ENCODE measurements at places on chromosomes 1 and 21.
A peak's percentile ranks its signal among the peaks of the same experiment; 100 is the strongest.

- DNase-seq = peak; percentile 65
These were observed at the start of gene KIAA1614 for GRCh38 chr1:180912801-180913565. TSS of gene KIAA1614 (plus strand) at chr1:180912897. CDS start at chr1:180913244, 347 bp downstream.

- DNase-seq = no peak
These were observed 8.1 kb upstream of the TSPAN1 start for GRCh38 chr1:46166521-46167462.

GRCh38 chr1:192958871-192959270 is 100.3 kb downstream of the UCHL5 start:
- no peak for DNase-seq

- no peak for DNase-seq
These were observed 16.2 kb downstream of the TTC39A start for GRCh38 chr1:51313961-51314777.

DNA sequence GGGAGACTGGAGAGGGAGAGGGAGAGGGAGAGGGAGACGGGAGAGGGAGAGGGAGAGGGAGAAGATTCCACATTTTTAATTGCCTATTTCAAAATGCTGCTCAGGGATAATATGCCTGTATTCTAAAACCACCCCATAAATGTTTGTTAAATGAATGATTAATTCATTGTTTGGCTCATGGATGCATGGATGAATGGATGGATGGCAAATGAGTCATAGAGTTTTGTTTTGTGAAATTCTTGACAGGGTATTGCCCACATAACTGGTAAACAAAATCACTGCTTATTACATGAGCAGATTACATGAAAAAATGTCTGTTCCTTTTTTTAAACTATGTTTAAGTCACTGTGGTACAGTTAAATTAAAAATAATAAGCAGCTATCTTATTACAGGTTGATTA is 220.4 kb downstream of the ZP4 start:
- DNase-seq = no peak

- DNase-seq = no peak
These were observed 10.8 kb upstream of the FYB2 start for GRCh38 chr1:56830052-56830451.

DNA sequence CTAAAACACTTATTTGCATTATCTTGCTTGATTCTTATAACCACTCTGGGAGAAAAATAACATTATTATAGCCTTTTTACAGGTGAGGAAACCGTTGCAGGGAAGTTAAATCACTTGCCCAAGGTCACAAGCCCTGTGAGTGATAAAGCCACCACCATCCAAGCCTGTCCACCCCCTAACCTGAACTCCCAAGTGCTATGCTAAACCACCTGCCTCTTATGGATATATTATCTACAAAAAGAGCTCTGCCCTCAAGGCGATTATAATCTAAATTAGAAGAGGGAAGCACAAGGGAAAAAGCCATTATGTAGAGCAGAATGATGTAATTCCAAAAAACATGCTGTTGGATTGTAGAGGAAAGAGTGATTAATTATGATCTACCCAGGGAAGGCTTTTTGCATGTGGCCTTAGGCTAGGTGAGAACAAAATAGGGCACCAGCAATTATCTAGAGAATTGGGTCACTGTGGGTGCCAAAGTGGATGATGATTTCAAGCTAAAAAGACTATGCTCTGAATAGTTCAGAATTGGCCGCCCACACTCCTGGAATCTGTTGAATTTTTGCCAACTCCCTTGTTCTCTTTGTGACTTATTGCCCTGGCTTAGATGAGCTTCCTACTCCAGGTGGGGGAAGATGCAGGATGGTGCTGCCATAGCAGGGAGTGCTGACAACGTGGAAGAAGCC is 205.3 kb downstream of the FGGY start:
- DNase-seq = no peak

- DNase-seq = no peak
These were observed 48.7 kb upstream of the KIF1B start for GRCh38 chr1:10161541-10162290.

DNA sequence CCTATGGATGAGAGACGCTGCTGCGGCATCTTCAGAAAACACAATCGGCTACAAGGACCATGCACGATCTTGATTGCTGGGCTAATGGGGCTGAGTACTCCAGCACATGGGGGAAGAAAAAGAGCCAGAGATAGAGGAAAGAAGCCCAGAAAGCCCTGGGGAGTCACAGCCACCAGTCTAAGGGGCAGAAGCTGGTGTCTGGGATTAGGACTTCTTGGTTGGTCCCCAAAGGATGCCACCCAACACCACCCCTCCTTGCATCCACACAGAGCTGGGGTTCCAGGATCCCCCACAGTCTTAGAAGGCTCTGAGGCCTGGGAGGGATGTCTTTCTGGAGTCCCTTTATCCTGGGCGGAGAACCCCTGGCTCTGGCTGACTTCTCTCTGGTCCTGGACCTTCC is 98.4 kb upstream of the TARDBP start:
- no peak for DNase-seq

DNA sequence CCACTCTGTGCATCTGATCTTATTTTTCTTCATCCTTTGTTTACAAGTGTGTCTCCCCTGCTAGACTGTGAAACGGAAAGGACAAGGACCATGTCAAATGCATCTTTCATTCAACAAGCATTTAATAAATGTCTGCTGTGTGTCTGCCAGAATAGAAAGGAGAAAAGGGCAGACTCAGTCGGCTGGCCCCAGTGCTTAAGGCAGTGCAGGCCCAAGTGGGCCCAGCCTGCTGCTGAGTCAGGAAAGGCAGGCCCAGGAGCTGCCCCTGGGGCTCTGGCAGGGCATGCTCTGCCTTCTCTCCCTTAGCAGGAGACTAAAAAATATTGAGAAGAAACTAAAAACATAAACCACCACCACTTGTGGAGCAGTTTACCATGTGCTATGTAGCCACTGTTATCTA is 38.1 kb downstream of the PLEKHA6 start:
- DNase-seq = no peak

GRCh38 chr1:211902624-211903291 is 72.2 kb upstream of the LPGAT1 start:
- no peak for DNase-seq

GRCh38 chr1:228456252-228457016 is 30.7 kb upstream of the RNF187 start:
- DNase-seq = no peak

- no peak for DNase-seq
These were observed 65.2 kb downstream of the CNST start for GRCh38 chr1:246631426-246631825.

DNA sequence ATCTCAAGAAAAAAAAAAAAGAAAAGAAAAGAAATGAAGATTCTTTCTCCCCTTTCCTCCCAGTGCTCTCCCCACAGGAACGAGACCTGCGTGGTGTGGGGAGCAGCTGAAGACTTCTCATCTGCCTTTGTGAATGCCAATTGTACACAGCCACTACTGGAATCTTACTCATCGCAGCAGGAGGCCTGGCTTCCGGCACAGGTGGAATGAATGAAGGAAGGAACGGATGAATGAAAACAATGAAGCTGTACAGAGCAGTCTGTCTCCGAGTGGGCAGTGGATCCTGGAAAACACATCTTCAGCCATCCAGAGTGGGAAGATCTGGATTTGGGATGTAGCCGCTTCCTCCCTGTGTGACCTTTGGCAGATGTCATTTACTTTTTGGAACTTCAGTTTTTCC is 64.9 kb downstream of the RUNX3 start:
- no peak for DNase-seq

GRCh38 chr1:27284425-27285273 is 37.3 kb upstream of the TMEM222 start:
- DNase-seq = peak; percentile 82

DNA sequence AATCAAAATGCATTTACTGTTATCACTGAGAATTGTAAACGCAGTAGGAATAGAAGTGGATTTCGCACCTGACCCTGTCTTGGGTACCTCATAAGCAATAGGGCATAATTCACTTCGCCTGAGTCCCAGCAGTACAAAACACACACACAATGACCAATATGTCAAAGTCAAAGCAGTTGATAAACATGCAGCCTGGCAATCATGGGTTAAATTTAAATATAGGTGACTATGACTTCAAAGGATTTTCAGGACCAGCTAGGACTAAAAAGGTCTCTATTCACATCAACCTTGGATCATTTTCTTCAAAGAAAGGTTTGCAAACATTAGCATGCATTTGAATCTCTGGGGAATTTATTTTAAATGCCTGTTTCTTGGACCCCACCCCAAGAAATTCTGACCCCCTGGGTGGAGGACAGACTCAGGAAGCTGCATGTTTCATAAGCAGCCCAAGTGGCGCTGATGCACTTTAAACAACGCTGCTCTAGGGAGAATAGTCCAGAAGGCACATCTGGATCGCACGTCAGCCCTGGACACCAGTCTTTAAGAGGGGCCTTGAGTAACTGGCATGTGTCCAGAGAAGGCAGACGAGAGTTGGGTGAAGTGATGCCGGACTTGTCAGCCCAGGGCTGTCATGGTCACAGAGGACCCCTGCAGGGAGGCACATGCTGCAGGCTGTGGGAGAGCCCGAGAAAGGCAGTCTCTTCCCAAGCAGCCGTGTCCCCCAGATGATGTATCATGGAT is 55.7 kb upstream of the EFHD2 start:
- DNase-seq = peak; percentile 56

- DNase-seq = no peak
These were observed 11.4 kb downstream of the TIE1 start for GRCh38 chr1:43312212-43312623.
